ENCODE measurements at places on chromosomes 13 and 19.

- DNase-seq, result no peak
Observed at GRCh38 chr13:67303661-67304333, 73.7 kb upstream of the PCDH9 start.

- DNase-seq, result peak; percentile 84
Observed at GRCh38 chr13:40445557-40445990, 220.9 kb downstream of the FOXO1 start.

- DNase-seq, result no peak
Observed at GRCh38 chr13:26247011-26247410, 6.9 kb upstream of the CDK8 start.

- no peak for DNase-seq
Observed at GRCh38 chr13:113775451-113776145, 16.6 kb downstream of the TMEM255B start.

DNA sequence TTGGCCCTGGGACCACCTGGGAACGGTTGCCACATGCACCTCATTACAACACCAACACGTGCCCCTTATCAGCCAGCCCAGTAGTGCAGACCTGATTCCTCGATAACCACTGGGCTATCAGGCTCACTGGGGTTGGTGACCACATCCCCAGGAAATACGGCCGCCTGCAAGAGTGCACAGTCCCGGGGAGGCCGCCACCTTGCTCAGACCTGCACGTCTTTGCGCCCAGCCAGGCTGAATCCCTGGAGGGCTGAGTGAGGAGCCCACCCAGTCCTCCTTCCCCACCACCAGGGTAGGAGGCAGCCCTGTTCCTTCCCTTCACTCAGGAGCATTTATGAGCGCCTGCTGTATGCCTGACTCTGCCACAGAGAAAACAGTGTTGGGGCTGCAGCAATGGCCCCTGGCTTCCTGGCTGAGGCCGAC, 67.8 kb downstream of the CEBPG start:
- DNase-seq, result no peak

GRCh38 chr13:108096301-108096915, 118.9 kb downstream of the LIG4 start:
- no peak for DNase-seq

DNA sequence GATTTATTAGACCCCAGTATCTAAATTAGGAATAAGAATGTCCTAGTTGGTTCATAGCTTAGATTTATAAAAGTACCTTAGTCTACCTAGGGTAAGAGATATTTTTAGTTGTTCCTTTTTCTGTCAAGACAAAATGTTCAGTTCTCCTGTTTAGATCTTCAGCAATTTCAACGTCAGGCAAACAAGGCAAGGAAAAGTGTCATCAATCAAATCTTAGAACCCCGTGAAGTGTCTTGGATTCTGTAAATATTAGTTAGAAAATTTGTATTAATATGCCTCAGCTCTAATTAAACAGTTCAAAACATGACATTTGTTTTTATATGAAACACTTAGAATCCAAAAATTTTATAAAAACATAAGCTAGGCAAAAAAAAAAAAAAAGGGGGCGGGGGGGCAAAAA, 296.6 kb downstream of the PCDH9 start:
- DNase-seq, result no peak

GRCh38 chr13:94822356-94822755, 110.0 kb upstream of the SOX21 start:
- DNase-seq, result no peak

- DNase-seq, result peak; percentile 83
Observed at GRCh38 chr19:37691881-37692504, 27.6 kb downstream of the ZNF607 start.

GRCh38 chr19:6752256-6753177, 13.0 kb downstream of the TRIP10 start:
- DNase-seq, result no peak

DNA sequence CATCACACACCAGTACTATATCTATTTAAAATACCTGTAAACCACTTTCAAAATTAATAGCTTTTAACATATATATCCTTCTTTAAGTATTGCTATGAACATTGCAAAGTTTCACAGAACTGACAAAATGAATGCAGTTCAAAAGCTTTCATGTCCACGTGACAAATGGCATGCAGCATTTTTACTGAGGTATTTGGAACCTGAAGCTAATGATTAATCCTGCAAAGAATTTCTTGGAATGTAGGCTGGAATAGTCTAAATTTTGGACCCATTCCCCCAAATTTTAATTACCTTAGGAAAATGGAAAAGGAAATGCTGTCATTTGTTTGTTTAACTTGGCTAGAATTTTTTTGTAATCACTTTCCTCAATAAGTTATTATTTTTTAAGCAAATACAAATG, 423.8 kb upstream of the GPC6 start:
- no peak for DNase-seq

- DNase-seq, result no peak
Observed at GRCh38 chr19:41222240-41222639, 3.2 kb downstream of the AXL start.

DNA sequence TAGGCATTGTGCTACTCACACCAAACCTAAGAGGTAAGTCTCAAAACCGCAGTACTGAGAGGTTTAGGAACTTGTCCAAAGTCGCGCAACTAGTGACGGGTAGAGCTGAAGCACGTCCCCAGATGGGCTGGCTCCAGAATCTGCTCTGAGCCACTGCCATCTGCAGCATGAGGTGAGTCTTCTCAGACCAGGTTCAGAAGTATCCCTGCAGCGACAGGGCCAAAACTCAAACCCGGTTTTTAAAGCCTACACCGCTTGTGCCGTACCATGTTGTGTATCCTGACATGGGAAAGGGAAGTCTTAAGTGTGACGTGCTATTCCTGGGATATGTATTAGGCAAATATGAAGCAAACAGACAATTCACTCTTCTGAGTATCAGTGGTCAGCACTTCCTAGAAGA, 45.1 kb downstream of the ATP7B start:
- no peak for DNase-seq

DNA sequence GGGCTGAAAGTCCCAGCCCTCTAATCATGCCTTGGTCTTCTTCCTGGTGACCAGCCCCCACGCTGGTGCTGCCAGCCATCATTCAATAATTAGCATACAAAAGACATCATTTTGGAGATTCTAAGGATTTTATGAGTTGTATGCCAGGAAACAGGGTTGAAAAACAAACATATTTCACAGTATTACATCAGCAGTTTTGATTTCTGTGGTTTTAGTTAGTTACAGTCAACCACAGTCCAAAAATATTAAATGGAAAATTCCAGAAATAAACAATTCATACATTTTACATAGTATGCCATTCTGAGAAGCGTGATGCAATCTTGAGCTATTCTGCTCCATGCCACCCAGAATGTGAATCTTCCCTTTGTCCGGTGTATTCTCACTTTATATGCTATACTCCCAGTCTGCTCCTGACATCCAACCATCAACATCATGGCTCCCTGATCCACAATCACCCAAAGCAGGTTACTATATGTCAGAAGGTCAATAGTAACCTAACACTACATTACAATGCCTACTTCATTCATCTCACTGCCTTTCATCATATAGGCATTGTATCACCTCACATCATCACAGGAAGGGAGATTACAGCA, 49.2 kb downstream of the STOML3 start:
- no peak for DNase-seq

DNA sequence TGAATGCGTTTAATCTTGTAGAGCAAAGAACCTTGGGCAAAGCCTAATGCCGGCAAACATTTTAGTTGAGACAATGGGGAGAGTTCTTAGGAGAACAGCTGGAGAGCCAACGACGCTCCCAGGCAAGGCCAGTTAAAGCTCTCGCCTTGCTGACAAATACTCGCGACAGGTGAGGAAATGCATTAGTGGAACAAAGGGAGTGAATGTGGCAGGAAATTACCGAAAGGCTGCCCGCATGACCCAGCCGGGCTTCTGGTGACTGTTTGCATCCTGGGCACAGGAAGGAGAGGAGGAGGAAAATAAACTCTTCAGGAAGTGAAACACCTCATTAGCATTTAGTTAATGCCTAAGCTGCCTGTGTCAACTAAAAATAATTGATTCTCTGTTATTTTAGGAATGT, 74.6 kb downstream of the SHISA2 start:
- DNase-seq, result no peak

DNA sequence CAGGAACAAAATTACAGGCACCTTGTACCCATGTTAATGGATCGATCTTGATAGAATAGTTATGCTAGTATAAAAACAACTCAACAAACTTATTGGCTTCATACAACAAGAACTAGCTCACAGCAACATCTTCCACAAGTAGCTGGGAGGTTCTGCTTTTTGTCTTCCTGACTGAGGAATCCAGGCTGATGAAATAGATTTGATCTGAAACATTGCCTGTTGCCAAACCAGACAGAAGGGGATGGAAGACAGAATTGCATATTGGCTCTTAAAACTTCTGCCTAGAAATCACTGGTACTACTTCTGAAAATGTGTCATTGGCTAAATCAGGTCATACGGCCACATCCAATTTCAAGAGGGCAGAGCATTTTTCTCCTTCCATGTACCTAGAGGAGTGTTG, 267.3 kb downstream of the RFC3 start:
- no peak for DNase-seq
